Stimulated activated CD4-positive, alpha-beta T cell treated with anti-CD3 and anti-CD28 coated beads, Interleukin-4, amount 100 ng/mL, for 4 hours (primary cell): ENCODE measurements at places on chromosomes 6 and 20.

DNA sequence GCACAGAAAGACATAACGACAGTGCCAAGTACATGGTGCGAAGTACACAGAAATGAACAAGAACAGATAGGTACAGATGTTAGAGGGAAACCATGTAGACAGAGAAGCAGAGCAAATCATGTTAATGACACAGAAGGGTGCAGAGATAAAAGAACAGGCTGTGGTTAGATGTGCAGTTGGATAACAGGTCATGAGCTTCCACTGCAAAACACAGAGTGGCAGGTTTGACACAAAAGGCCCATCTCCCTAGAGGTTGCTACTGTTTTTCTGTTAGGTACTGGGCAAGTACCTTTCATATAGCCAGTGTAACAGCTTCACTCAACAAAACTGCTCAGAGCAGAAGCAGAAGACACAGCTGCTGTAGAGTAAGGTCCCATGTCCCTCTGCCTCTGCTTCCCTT lies 84.6 kb downstream of the AK9 start:
- no peak for DNase-seq

DNA sequence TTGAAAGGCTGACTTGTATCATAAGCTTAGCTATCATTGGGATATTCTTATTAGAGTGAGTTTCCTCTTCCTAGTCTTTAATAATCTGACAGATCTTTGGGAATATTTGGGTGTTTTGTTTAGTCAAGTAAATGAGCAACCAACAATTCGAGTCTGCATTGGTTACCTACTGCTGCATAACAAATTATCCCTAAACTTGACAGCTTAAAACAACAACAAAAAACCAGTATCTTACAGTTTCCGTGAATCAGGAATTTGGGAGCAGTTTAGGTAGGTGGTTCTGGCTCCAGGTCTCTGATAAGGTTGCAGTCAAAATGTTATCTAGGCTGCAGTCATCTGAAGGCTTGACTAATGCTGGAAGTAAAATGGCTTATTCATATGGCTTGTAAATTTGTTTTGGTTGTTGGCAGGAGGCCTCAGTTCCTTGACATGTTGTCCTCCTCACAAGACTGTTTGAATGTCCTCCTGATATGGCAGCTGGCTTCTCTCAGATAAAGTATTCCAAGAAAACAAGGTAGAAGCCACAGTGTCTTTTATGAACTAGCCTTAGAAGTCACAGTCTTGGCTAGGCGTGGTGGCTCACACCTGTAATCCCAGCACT lies 7.2 kb downstream of the GTF3C6 start:
- no peak for DNase-seq

DNA sequence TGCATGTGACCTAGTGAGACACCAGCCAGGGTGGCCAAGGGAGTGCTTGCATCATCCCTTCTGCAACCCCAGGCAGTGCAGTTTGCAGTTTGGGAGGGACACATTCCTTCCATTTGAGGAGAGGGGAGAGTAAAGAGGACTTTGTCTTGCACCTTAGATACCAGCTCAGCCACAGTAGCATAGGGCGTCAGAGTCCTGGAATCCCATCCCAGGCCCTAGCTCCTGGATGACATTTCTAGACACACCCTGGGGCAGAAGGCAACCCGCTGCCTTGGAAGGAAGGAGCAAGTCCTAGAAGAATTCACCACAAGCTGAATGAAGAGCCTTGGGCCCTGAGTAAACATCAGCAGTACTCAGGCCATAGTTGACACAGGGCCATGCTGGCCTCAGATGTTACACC lies 680.4 kb upstream of the IMPG1 start:
- no peak for DNase-seq

GRCh38 chr6:7912024-7912423 lies 1.4 kb upstream of the TXNDC5 start:
- DNase-seq: no peak

GRCh38 chr6:43719511-43719910 lies 31.9 kb upstream of the MRPS18A start:
- DNase-seq: no peak

- no peak for DNase-seq
These were observed 315.4 kb upstream of the SASH1 start for GRCh38 chr6:148027201-148027600.

DNA sequence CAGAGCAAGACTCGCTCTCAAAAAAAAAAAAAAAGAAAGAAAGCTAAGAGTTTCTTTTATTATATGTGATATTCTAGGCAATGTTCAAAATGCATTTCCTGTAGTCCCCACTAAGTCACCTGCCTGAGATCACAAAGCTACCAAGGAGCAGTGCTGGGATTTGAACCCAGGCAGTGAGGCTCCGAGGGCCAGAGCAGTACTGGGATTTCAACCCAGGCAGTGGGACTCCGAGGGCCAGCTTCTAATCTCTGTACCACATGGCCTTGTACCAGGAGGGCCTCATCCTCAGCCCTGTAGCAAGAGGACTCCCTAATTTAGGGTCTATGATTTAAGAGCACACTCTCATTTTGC lies 39.7 kb downstream of the ZMYND8 start:
- no peak for DNase-seq

DNA sequence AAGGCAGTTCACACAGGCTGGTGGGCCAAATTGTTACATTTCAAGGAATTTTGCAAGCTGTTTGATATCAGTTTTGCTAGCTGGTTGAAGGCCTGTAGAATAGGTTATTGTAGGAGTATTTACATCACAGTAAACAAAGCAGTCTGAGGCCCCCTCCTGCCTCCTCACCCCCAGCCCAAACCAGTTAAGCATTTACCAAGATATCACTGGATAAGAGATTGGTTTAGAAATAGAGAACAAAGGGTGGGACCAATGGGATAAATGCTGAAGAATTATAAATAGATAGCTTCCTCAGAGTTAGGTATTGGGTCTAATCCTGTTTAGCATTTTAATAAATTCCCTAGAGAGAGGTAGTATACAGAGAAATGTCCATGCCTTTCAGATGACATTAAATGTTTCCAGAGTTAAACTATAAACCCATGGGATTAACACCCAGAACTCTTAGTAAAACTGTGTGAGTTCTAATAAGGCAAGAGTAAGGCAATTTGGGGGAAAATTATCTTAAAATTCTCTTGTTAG lies 2.3 kb upstream of the PHACTR2 start:
- no peak for DNase-seq
